ENCODE measurements at places on chromosomes 6 and 20.
A peak's percentile ranks its signal among the peaks of the same experiment; 100 is the strongest.

DNA sequence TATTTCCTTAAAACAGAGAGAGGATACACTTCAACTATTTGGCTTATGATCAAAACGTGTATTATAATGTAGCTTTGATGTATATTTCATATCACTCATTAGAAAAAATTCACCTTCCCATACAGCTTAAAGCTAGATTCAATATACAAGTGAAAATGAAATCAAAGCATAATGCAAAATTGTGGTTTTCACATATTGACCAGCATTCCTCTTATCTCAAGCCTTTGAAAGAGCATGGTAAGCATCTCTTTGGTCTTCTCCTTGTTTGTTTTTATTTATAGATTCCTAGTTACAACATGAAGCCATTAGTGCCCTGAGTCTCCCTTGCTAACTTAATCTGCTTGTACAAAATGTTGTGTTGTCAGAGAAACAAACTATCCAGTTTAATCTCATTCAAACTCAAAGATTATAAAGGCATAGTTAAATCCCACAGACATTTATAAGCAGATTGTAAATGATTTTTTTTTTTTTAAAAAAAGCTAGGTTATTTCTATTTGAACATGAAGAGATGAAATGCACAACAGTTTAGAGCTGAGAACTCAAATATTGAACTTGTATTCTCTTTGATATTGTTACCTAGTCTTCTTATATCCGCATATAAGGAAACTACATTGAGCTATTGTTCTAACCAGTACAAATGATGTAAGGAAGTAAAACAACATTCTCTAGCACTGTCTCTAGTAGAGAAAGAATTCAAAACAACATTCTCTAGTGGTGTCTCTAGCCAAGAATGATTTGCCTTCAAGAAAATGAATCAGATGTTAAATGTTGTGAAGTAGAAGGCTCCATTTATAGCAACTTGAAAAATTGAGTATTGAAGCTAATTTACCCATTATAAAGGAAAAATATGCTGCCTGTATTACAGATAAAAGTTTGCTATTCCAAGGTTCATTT lies 31.2 kb upstream of the SMIM28 start:
- no peak for DNase-seq

DNA sequence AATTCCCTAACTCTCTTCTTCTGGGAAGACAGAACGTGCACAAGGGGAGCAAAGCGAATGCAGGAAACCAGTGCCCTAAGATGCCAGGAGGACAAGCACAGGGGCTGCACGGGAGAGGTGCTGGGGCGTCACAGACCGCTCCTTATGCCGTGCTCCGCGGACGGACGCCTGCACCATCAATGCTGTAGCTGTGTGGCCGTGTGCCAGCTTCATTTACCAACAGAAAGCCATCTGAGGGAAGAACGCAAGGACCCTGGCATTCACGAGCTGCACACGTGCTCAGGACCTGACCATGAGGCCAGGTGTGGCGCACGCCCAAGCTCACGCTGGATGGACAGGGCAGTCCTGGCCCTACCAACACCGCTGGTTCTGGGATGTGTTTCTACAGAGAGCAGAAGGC lies 35.4 kb downstream of the WDR27 start:
- DNase-seq: no peak

DNA sequence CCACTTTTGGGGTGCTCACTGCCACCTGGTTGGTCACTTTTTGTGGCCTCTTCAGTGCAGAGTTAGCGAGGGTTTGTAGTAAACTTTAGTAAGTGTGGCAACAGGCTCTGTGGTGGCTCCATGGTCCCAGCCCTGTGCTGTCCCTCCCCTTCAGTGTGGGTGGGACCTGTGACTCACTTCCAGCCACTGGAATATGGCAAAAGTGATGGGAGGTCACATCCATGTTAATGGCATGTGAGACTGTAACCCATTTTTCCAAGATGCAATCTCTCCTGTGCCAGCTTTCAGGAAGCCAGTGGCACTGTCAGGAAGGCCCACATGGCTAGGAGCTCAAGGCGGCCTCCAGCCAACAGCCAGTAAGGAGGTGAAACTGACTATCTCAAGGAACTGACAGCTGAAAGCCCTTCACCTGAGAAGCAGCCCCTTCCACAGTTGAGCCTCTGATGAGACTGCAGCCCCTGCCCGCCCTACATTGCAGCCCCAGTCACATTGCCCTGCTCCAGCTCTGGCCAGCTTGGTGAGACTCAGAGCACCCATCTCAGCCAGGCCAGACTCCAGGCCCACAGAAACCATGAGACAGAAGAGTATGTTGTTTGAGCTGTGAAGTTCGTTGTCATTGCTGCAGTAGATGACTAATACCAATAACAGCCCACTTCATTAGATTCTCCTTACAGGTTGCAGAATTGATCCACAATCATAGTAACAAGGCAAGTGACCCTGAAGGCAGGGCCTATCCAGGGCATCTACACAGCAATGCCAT lies 13.1 kb upstream of the CST7 start:
- no peak for DNase-seq

DNA sequence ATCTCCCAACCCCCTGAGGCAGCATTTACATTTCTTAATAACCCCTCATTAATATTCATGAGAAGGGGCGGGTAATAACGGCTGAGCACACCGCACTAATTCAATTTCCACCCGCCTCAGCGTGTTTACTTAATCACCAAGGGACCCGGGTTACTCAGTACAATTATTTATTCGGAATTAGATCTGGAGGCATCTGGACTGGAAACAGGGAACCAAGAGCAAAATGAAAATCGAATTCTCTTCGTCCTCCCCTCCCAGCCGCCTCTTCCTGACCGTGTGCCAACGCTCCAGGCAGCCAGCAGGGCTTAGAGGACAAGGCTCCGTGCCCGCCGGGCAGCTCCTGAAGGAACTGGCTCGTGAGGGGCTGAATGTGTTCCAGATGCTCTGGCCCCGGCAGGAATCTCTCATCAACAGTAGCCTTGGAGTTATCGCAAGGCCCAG lies 23.5 kb upstream of the CTNNBL1 start:
- DNase-seq: peak; percentile 8

DNA sequence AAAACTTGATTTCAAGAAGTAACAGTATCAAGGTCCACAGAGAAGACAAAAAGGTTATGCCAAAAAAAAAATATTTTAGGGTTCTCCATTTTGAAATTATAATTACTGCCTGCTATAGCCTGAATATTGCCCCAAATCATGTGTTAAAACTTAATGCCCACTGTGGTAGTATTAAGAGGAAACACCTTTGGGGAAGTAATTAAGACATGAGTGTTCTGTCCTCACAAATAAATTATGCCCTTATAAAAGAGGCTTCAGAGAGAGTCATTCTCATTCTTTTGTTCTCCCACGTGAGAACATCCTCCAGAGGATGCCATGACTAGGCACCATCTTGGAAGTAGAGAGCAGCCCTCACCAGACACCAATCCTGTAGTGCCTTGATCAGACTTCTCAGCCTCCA lies 66.2 kb downstream of the GMDS start:
- DNase-seq: no peak

DNA sequence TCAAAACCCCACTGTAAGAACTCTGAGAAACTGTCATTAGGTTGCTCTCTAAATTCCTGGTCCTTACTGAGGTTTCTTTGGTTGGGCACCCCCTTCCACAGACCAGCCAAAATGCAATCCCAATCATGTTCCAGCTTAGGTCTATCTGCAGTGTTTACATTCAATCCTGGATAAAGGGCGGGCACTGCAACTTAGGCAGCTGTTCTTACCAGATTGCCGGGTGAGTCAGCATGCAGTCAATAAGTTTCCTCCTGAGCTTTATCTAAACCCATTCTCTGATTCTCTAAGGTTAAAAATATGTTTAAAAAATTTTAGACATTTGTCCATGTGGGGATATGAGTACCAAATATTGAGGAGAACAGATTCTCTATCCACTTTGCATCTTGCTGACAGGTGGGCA lies 197.8 kb downstream of the HAO1 start:
- no peak for DNase-seq

- no peak for DNase-seq
These were observed 571.2 kb downstream of the QKI start for GRCh38 chr6:163985710-163986109.

DNA sequence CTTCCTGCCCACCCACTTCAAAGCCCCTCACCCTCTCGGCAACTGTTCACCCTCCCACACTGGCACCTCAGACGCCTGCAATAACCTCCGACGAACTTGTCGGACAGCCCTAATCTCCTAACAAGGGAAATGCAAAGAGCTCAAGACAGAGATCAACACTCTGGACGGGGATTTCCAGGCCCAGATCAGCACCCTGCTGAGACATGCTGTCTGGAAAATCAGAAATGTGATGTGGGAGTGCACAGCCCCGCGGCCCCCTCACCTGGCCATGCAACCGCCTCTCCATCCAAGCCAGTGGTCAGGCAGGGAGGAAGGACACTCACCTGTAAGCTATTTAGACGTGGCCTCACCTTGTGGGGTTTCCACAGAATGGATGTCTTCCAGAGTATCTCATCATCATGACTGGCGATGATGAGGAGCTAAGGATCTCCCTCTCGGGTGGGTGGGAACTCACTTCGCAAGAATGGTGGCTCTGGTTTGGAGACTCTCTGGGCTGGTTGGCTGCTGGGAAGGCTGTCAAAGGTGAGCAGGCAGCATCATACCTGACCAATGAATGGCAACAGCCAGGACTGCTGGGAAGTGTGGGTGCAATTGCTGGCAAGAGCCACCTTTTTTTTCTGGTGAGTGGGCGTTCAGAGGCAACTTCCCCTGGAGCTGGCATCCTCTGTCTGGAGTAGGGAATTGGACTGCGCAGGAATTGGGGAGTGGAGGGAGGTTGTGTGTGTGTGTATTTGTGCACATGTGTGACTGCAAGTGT lies 28.1 kb upstream of the ADTRP start:
- DNase-seq: no peak

DNA sequence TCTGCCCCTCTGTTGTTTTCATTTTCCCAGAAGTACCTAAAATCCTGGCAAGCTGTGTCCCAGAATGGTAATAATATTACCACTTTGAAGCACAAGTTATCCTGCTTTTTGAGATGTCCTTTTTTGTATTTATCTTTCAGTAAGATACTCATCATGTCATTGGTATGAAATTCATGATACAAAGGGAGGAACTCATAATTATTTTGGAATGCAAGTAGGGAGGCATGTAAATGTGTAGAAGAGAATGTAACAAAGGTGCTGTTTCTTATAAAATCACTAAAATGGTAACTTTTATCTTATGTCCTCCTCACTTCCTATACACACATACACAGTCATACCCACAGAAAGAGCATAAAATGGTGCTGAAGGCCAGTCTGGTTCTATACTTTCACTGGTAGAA lies 109.9 kb downstream of the CD2AP start:
- no peak for DNase-seq

DNA sequence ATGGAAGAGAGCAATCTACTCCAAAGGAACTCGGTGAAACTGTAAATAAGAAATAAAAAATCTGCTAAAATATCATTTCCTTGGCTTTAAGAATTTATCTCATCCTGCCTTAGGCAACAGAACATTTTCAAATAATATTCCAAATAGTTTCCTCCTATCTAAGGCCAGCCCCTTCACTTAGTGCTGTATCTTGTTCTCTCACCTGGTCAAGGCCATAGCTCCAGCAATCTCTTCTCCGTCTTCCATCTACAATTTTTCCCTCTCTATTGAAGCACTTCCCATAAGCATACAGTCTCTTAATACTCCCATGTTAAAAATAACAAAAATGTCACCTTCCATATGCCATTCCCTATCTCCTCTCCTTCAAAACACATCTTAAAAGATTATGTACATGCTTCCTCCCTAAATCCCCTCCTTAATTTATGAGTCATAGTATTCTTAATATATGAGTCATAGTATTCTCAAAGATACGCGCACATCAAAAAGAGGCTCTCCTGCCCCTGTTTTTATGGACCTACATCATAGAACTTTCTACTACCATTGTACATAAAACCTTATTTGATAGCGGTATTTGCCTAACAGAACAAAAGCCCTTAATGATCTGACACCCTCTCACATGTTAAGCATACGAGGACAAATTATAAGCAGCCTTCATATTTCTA lies 146.9 kb downstream of the PDE10A start:
- no peak for DNase-seq

GRCh38 chr6:252775-253535 lies 39.3 kb upstream of the DUSP22 start:
- no peak for DNase-seq

- DNase-seq: no peak
These were observed 102.2 kb downstream of the NCR2 start for GRCh38 chr6:41437604-41438003.

- no peak for DNase-seq
These were observed 41.2 kb downstream of the TMEM14A start for GRCh38 chr6:52712136-52712535.

GRCh38 chr20:10660661-10661060 lies 13.1 kb downstream of the JAG1 start:
- DNase-seq: no peak

- peak; percentile 55 for DNase-seq
These were observed 129.8 kb downstream of the PREX1 start for GRCh38 chr20:48697845-48698491.

- DNase-seq: no peak
These were observed 27.1 kb downstream of the CDYL start for GRCh38 chr6:4803343-4803744.

DNA sequence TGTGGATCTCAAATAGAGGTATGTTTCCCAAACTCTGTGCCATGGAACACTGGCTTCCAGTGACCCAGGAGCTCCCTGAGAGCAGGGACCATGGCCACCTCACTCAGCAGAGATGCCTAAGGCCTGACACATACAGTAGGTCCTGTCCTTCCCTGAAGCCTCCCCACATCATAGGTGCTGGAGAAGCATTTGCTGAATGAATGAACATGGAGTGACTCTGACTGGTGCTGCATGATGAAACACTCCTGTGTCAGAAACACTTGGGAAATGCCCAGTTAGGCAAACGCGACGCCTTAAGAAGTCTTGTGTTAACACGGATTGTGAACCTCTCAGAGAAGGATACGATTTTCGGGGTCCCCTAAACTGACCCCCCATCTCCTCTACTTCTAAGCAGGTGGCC lies 14.3 kb downstream of the SLA2 start:
- no peak for DNase-seq

DNA sequence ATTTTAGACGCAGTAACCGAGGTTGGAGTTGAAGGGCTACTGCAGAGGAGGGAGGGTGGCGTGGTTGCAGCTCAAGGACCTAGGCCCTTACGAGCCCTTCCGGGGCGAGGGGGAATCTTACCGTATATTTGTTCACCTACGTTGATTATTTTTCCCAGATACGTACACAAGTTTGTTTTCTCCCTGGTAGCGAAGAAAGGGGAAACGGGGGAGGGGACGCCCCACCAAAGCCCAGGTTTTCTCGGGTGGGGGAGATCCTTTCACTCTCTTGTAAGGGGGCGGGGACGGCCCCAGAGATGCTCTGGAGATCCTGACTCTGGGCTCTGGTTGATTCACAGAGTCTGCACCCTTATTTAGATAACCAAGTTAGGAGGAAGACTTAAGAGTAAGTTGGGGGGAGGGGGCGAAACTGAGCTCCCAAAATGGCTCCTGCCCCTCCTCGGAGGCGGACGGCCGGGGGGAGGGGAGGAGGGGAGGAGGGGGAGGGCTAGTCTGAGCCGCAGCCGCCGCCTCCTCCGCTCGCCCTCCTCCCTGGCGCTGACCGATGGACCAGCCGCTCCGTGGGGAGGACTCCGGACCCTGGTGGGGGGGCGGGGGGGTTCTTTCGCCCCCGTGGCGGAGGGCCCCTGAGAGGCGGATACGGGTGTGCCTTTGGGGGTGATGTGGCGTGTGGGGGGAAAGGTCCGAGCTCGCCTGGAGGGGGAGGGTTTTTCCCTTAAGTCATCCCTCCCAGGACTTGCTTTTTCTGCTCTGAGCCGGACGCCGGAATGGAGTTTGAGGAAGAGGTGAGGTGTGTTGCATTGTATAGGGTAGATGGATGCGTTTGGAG lies 2.2 kb downstream of the BRD2 start:
- peak; percentile 83 for DNase-seq
